Activated T-cell treated with anti-CD3 and anti-CD28 coated beads for 48 hours (primary cell): ENCODE measurements at places on chromosomes 3 and 15.

GRCh38 chr3:33057320-33058298 is 39.3 kb downstream of the GLB1 start:
- no peak for DNase-seq

DNA sequence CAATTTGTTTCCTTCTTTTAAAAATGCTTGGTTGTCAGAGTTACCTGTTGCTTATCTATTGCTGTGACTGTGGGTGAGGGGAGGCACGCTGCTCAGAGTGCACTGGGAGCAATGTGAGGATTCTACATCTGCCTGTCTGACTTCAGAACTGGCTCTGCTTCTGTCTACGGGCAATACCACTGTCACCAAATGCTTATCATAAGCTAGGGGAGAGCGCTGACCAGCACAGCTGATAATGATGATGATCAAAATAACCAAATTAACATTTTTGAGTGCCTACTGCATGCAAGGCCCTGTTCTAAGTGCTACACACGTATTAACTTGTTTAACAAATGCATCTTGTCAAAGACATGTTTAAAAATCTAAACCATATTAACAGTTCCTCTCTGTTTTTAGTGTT is 79.2 kb upstream of the TPRG1 start:
- no peak for DNase-seq

DNA sequence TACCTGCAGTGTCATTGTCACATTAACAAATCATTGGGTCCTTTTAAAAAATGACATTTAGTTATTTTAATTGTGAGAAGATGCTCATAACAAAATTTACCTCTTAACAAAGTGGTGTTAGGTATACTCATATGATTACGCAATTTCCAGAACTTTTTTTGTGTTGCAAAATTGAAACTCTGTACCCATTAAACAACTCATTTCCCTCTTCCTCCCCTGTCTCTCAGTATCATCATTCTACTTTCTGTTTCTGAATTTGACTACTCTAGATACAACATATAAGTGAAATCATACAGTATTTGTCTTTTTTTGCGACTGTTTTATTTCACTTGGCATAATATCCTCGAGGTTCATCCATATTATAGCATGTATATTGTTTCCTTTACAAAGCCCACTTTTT is 58.7 kb upstream of the CHST2 start:
- no peak for DNase-seq

DNA sequence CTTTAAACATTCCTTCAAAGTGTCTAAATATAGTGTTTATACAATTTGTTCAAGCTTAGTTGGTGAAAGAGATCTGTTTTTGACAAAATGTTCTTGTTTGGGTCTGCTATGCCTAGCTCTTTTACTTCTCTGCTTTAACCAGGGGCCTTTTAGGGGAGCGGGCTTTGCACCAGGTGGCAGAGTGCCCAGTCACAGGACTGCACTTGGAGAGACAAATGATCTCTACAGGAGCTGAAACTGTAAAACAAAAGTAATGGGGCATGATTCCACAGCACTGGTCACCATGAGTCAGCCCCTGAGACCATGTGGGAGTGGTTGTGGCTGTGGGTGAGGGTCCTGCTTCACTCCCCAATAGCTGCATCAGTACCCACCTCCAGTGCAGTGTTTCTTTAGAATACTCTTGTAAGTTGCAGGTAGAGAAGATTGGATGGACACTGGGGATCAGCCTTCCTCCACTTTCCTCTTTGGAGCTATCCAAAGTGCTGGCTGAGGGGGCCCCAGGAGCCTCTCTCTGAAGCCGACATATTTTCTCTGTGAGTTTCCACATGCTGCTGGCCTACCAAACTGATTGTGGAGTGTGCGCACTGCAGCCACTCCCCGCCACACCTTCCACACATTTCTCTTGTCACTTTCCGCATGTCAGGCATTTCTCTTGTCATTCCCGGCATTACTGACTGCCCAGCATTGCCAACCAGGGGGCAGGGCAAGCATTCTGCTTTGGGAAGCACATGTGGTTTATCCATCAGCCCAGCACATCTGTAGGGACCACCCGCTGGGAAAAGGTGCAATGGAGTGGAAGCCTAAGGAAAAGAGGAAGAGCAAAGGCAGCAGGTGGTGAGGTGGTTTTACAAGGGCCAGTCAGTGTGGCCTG is 110.0 kb downstream of the EPHB1 start:
- no peak for DNase-seq

- DNase-seq: no peak
Observed at GRCh38 chr3:71784201-71784913, 591 bp downstream of the PROK2 start.

DNA sequence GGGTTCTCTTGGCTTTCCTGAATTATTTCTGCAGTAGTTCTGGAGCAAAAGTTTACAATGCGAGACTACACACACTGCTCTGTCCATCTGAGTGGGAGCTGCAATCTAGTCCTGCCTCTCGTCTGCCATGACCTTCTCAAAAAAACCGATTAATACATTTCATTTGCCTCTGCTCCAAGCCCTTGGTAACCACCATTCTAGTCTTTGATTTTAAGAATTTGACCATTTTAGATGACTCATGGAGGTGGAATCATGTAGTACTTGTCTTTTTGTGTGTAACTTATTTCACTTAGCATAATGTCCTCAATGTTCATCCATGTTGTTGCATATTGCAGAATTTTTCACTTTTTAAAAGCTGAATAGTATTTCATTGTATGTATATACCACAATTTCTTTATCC is 356.9 kb downstream of the SV2B start:
- no peak for DNase-seq

DNA sequence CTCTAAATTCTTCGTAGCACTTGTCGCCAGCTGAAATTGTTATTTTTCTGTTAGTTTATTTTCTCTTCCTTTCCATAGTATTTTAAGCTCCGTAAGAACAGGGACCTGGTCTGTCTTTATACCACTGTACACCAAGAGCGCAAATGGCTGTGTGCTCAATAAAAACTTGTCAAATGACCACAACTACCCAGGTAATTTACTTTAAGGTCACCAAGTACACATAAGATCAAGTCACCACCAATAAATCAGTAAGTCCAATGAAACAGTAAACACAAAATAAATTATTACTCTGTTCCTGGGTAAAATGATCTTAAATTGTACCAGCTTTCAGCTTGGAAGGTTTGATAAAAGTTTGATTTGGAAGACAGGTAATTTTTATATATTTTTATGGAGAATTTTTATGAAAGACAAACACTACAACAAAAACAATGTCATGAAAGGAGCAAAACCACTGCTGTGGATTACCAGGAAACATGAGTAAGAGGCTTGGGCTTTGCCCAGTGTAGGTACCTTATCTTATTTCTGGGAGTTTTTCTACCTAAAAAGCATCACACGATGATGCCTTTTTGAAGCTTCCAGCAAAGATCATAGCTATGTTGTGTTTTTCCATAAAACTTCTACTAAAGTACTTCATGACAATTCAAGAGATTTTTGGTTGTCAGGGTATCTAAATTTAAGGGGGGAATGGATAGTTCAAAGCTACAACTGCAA is 406.8 kb downstream of the SHQ1 start:
- DNase-seq: no peak

DNA sequence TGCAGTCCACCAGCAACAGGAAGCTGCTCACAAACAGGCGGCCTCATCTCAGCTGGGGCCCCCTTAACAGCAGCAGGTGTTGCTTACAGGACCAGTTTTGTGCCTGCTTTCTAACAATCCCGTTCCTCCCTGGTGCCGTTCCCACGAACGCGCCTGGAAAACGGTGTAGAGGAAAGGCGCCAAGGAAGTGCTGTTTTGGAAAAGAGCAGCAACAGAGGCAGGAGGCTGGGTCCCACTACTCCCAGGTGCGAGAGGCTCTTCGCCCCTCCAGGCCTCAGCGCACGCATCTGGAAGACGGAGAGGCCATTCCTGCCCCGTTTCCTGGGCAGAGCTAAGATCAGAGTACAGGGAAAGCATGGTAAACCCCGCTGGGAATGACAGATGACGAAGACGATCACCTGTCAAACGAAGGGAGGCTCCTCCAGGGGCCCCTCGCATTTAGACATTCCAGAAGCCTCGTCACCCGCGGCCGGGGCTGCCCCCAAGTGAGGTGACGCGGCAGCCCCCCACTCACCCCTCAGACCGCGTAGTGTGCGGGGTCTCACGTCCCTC is 603 bp downstream of the SCAPER start:
- DNase-seq: no peak

DNA sequence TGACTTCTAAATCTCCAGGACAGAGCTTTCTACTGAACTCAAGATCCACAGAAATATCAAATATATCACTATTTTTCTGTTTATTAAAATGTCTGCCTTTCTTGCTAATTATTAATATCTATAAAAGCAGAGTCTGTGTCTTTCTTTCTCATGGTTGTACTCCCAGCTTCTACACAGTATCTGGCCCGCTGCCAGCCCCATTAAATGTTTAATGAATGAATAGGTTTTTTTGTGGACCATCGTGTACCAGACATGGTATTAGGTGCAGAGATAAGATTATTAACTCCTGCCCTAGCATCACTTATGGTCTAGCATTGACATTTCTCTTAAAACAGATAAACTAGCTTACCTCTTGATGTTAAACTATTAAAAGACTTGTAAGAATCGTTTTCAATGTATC is 111.4 kb upstream of the RBMS3 start:
- DNase-seq: no peak

DNA sequence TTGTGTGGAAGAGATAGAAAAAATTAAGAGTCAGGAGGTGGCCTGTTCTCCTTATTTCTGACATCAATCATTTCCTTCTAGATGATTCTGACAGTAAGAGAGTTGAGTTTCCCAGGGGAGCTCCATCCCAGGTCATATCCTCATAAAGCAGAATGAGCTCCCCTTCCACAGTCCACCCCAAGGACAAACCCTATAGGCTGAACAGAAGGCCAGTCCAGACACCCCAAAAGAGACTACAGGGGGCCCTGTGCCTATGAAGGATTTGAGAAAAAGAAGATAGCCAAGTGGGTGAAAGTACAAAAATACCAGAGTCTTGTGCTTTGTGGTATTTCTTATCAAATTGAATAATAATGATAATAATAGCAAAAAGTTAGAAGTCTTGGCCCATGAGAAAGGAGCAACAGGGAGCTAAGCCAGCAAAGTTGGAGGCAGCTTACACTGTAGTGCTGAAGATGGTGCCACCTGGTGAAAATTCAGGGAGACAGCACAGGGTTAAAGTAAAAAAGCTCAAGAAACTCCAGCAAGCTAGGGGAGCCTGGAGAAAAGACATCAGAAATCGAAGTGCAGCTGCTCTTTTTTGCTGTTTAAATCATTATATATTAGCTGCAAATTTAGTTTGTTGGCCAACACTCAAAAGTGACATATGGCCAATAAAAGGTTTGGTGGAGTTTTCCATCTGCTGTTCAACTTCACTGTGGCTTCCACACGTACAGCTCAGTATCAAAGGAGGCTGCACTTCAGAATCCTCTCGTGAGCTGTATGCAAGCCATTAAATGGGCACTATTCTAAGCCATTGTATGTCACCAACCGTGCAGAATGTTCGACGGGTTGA is 35.8 kb upstream of the SLC24A5 start:
- DNase-seq: no peak

GRCh38 chr15:87735522-87735921 is 521.0 kb downstream of the NTRK3 start:
- DNase-seq: no peak

- no peak for DNase-seq
Observed at GRCh38 chr15:24761704-24762302, 86.2 kb downstream of the NPAP1 start.

GRCh38 chr3:78911394-78911793 is 856.4 kb downstream of the ROBO1 start:
- DNase-seq: no peak

DNA sequence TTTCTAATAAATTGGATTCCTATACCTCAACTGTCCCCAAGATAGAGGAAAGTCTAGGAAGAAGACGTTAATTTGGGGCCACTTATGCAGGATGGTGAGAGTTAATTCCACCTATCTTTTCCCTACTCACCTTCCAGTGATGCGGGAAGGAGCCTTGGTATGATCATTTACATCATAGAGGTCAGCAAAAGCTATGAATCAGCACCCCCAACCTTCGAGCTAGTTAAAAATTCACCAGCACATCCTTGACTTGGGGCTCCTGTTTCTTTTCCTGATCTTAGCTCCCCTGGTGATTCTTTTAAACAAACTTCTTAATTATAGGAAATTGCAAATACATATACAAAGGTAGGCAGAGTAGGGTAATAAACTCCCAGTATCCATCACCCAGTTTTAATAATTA is 366.6 kb downstream of the SOX2 start:
- no peak for DNase-seq

DNA sequence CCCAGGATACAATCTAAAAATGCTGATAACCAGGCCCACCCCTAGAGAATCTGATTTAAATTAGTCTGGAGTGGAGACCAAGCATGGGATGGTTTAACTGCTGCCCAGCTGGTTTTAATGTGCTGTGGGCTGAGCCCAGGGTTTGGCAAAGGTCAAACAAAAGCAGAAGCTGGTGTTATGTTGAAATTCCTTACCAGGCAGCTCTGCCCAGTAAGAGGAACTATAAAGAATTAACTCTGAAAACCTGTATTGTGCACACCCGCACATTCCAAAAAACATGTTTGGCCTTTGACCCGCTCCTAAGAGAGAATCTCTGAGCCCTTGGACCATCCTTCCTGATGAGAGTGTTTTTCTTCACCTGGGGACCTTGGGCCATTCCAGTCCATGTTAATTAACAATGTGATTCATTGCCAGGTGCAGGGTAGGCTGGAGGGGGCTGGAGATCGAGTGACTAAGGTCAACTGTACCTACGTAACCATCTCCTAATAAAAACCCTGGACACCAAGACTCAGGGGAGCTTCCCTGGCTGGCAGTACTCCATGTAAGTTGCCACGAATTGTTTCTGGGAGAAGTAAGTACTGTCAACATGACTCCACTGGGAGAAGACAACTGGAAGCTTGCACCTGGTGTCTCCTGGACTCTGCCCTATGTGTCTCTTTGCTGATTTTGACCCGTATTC is 10.9 kb downstream of the CCDC13 start:
- DNase-seq: no peak

GRCh38 chr3:155407331-155407730 is 113.8 kb upstream of the STRIT1 start:
- DNase-seq: no peak

GRCh38 chr3:76972624-76973296 is 67.1 kb upstream of the ROBO2 start:
- DNase-seq: no peak

- DNase-seq: no peak
Observed at GRCh38 chr3:16992198-16992597, 107.4 kb downstream of the PLCL2 start.

DNA sequence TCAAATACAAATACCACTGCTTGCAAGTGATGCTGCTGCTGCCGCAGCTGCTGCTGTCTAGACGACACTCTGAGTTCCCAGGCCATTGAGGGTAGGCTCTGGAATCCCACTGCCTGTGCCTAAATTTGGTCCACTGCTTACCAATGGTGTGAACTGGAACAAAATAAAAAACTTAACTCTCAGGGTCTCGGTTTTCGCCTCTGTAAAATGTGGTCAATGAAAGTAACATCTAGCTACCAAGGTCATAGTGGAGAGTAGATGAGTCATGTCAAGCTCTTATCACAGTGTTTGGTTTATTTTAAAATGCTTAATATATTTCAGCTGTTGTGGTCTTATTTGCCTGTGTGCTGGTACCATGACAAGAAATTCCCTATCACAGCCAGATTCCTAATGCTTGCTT is 299.3 kb downstream of the CLSTN2 start:
- no peak for DNase-seq

- no peak for DNase-seq
Observed at GRCh38 chr3:18417904-18418572, 7.1 kb downstream of the SATB1 start.
